Stimulated activated CD4-positive, alpha-beta T cell treated with anti-CD3 and anti-CD28 coated beads, Interleukin-15, amount 100 ng/mL, for 1 hour (primary cell): ENCODE measurements at places on chromosomes 12 and 14.

DNA sequence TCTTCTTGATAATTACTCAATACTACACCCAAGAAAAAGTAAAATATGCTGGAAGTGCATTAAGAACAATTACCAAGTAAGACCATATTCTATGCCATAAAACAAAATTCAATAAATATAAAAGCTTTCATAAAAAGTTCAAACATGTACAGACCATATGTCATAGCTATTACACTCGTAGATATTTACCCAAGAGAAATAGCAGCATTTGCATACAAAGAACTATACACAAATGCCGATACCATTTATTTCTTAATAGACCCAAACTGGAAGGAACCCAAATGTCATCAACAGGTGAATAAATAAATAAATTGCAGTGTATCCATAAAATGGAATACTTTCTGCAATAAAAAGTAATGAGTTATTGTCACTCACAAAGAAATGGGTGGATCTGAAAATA lies 78.3 kb upstream of the SLC16A7 start:
- no peak for DNase-seq

DNA sequence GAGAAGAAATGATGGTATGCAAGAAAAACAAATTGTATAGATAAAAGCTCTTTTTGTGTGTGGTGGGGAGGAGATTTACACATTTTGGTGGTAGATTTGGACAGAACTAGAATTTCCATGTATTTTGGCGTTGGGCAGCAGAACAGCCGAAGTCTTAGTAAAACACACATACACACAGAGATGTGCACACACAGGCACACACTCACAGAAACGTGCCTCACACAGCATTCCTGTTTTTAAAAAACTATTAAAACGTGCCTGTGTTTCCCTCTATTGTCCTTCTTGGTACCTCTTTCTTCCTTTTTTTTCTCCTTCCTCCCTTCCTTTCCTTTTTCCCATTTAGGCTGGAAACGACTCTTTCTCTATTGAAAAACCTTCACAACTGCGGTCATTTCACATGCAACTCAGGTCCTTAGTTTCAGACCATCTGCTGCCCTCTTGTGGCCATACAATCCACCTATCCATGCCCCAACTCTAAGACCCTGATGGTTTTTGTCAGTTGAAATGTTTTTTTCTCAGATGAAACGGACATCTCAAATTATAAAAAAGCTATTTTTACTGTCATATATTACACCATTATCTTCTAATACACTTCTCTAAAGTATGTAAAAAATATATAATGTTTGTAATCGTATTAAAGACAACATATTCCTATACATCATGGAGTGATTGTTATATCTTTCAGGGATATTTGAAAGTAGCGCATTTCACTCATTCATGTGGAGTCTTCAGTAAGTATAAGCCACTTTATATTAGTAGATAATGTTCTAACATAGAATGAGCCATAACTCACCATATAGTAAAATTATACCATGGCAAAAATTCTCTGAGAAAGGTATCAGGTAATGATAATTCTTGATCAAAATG lies 386.7 kb upstream of the NOVA1 start:
- no peak for DNase-seq

- no peak for DNase-seq
Observed at GRCh38 chr14:69499436-69499835, 14.9 kb downstream of the PLEKHD1 start.

- no peak for DNase-seq
Observed at GRCh38 chr12:57518176-57518919, 2.0 kb downstream of the DDIT3 start.

GRCh38 chr12:107066691-107067090 lies 26.7 kb downstream of the CRY1 start:
- DNase-seq: no peak

GRCh38 chr12:89525824-89526770 lies at the start of gene POC1B:
TSS of gene POC1B (minus strand) at chr12:89526047. CDS start at chr12:89525895, 152 bp downstream.
- DNase-seq: peak; percentile 35

DNA sequence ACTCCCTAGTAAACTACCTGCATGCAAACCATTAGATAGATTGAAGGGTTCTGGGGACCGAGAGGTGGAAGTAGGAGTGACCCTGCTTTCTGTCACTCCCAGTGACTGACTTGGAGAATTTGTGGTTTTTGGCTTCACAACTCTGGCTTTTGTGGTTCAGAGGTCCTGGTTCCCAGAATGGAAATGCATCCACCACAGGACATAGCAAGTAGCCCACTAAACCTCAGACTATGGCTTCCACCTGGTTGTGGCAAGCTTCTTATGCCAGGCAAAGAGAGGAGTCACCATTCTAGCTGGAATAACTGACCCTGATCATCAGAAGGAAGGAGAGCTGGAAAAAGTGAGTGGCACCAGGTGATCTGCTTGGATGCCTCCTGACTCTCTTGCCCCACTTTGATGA lies 162.4 kb upstream of the TMEM260 start:
- no peak for DNase-seq

DNA sequence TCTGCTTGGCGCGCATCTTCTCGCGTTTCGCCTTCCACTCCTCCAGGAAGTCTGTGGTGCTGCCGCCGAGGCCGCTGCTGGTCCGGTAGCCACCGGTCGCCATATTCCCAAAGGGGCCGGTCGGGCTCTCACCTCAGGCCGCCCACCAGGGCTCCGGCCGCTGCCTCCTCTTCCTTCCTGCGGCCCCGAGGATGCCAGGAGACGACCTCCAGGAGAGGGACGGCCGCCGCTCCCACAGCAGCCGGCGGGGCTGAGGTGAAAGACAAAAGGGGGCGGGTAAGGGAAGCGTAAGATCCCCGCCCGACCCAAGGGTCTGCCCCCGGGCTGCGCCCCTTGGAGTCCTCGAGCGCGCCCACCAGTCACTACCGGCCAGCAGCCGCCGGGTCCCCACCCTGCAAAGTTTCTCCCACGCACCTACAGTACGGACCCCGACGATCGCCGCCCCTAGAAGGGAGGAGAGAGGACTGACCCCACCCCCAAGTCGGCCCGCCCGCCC lies 574 bp downstream of the PAWR start:
- DNase-seq: no peak

DNA sequence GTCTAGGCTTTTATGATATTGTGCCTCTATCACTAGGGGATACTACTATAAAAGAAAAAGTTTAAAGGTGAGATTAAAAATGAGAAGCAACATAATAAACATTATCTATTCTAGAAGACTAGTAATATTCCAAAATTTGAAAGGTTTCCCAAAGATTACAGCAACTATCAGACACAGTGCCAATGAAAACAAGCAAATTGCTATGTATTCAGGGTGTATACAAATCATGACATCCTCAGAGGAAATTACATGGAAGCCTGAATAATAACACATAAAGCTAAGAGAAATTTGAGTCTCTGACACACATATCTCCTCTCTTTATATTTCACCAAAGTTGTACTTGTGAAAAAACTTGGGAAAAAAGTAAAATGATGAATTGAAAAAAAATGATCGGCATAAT lies 327.0 kb downstream of the SEC23A start:
- DNase-seq: no peak

DNA sequence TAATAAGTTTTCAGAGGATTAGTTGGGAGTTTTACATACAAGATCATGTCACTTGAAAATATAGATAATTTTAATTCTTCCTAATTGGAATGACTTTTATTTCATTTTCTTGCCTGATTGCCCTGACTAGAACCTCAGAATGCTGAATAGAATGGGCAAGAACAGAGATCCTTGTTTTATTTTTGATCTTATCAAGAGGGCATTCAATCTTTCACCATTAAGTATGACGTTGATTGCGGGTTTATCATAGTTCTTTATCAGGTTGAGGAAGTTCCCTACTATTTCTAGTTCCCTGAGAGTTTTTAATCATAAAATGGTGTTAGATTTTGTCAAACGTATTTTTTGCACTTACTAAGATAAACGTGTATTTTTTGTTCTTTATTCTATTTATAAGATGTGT lies 124.3 kb downstream of the DICER1 start:
- DNase-seq: no peak

GRCh38 chr14:24609655-24610344 lies at the start of gene GZMH:
TSS of gene GZMH (minus strand) at chr14:24609685. CDS start at chr14:24609613, 72 bp downstream.
- DNase-seq: no peak

DNA sequence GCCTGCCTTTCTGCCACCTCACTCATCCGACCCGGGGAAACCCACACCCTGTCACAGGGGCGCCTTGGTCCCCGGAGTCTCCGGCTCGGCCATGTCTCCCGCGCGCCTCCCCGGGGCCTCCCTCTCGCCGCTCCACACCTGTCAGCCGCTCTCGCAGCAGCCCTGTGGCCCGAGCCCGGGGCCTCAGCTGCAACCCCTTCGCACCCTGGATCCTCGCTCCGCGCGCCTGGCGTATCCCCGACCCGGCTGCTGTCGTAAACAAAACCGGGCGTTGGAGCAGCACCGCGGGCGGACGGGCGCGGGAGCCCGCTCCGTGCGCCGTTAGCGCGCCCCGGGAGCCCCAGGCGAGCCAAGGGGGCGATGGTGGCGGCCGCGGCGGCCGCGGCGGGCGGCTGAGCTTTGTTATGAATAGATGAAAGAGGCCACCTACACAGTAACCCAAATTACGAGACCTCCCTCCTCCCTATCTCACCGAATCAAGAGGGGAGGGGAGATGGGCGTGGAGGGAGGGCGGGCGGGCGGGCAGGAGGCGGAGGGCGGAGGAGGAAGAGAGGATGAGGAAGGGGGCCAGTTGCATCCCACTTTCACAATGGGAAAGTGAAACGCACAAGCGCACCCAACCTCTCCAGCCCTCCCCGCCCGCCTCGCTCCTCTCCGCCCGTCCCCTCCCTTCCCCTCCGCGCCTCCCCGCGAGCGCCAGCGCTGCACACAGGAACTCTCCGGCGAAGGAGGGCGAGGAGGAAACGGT lies at the start of gene PLXNC1:
TSS of gene PLXNC1 (plus strand) at position 587 of the 748 bp plus-strand sequence. CDS start 395 bp downstream, outside the sequence.
- DNase-seq: peak; percentile 53

- no peak for DNase-seq
Observed at GRCh38 chr14:33070475-33070874, 131.8 kb downstream of the NPAS3 start.

GRCh38 chr12:131105736-131106348 lies 152.1 kb downstream of the ADGRD1 start:
- DNase-seq: peak; percentile 39

DNA sequence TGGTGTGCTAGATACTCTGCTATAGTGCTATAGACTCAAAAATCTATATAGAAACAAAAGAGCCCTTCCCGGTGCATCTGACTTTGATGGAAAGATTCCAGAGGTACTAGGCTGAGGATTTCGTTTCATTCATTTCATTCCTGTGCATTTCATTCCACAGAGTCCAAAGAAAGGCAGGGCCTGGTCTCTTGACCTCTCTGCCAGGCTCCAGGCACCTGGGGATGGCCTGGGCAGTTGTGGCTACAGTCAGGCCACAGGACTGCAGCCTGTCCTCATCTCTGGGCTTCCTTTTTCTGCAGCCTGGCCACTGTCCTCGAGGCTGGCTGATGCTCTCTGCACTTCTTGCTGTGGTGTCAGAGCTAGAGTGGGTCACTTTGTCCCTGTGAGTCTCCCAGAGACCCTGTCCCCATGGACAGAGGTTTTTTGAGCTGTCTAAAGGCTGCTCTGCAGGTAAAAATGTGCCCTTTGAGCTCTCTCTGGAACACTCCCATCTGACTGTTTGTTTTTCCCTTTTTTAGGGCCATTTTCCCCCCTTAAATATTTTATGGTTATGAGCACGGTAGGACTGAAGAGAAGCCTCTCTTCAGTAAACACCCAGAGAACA lies 3.2 kb upstream of the VDR start:
- no peak for DNase-seq

GRCh38 chr12:94795520-94795919 lies 145.2 kb upstream of the TMCC3 start:
- DNase-seq: no peak

DNA sequence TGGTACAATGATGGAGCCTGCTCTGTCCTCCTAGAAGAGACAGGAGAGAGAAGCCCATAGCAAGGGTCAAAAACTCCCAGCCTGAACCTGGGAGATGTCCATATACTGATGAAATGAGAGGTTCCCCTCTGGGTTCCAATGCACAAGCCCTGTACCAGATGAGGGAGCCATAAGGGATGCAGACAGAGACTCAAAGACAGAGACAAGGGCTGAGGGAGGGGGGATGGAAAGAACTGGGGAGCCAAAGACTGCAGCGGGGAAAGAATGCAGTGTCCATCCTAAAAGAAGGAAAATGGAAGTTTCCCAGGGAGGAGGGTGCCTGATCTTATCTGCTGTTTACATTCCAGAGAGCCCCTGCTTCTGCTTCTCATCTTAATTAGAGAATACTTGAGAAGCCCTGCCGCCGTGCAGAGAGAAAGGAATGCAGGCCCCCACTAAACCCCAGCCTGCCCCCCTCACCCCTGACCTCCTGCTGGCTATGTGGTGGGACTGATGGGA lies 27.7 kb downstream of the KRT18 start:
- no peak for DNase-seq

DNA sequence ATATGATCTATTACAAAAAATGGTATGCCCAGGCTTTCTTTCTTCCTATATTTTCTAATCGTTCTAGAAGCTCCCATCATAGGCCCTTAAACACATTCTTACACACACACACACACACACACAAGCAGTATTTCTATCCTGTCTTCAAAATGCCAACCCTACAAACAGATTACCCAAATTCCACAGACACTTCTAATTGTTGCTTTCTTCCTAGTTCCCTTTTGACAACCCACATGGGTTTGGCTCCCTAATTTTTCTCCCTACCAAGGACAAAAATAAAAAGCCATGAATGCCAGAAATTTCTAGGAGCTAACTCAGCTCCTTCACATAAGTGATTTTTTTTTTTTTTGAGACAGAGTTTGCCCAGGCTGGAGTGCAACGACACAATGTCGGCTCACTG lies 60.3 kb upstream of the NTF3 start:
- DNase-seq: no peak

DNA sequence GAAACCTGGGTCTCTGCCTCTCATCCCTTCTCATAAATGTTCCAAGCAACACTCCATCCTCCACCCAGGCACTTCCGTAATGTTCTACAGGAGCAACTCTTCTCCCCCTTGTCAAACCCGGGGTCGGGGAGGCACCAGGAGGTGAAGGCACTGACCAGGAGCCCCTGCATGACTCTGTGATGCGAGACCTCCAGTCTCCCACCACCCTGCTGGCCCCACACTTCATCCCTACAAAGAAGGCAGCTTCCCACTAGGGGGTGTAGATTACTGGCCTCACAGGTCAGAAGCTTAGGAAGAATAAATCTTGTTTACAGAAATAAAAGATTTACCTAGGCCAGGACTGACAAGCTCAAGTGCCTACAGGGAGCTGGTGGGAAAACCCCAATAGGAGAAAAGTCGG lies 47.2 kb downstream of the ERH start:
- no peak for DNase-seq

GRCh38 chr12:47054659-47055058 lies 24.8 kb upstream of the PCED1B start:
- DNase-seq: no peak

- DNase-seq: no peak
Observed at GRCh38 chr12:13223941-13224340, 27.4 kb downstream of the EMP1 start.

DNA sequence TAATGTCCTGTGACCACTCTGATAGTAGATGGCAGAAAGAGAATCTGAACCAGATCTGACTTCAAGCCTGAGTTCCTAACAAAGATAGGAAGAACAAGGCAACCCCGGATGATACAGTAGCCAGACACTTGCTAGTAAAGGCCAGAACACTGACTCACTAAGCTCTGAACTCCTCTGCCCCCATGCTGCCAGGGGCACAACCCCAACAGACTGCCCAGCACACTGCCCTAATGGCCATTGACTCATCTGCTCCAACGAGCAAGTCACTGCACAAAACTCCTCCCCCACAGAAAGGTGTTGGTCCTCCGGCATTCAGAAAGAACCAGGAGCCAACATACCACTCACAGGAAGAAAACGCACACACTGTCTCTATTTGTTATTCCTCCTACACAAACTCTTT lies 179.6 kb upstream of the NUDT4 start:
- DNase-seq: no peak

- no peak for DNase-seq
Observed at GRCh38 chr14:32407130-32407529, 78.0 kb downstream of the AKAP6 start.

- DNase-seq: no peak
Observed at GRCh38 chr12:67792185-67792584, 143.6 kb downstream of the DYRK2 start.
